ENCODE measurements at places on chromosomes 16 and 17.
A peak's percentile ranks its signal among the peaks of the same experiment; 100 is the strongest.

DNA sequence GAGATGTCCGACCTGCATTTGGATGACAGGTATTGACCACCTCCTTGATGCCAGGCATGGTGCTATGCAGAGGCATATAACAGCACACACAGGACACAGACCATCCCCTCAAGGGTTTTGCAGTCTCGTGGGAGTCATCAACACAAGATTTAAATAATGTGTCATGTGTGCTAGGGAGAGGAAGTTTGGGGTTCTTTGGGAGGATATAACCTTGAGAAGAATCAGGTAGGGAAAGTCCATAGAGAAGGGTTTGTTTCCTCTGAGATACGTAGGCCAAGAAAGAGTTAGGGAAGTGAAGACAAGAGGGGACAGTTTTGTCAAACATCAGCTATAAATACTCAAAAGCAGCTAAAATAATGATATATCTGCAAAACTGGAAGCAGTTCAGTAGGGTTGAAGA is 215.9 kb upstream of the RBFOX1 start:
- DNase-seq = no peak

DNA sequence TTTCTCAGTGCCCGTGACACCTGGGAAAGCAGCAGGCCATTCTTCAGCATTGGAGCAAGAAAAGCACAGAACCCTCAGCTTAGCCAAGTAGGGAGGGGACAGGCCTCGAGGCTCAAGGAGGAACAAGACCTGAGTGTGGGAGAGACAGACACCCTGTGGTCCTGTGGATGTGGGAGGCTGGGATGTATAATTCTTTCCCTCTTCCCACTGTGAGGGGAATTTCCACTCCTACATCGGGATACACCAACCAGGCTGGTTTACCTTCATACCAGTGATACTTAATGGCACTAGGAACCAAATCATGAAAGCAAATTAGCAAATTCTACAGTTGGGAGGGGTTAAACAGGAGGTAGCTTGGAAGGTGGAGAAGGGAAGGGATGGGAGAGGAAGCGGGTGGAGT is 41.7 kb downstream of the LYRM1 start:
- DNase-seq = no peak

DNA sequence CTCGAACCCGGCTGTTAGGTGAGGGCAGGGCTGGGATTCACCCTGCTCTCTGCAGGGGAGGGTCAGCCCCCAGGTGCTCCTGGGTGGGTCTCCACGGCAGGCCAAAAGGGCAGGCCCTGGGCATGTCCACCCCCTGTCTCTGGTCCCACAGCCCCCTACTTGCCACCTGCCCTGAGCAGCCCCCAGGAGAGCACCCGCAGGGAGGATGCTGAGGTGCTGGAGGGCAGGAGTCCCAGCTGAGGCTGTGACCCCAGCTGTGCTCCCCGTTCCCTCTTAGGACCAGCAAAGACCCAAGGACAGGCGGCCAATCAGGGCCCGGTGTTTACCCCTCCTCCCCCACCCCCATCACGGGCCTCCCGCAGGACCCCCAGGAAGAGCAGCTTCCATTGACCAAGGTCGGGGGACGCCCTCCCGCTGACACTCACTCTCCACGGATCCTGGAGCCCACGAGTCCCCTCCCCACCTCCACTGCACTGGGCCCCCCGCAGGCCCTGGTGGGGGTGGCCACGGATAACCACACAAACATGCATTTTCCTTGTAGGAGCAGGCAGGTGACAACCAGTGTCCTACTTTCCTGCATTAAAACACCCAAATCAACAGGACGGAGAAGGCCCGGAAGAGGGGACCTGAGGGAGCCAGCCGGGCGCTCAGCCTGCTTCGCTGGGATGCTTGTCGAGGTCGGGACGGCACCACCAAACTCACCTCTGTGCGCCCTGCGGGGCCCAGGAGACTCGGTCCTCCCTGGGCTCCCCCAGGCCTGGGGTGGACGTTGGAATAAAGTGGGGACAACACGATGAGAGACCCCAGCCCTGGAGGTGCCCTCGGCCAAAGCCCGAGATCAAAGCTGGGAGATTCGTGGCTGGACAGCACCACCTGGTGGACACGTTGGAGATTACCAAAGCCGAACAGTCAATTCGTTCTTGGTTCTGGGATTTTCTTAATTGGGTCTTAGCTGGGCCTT is 22.5 kb upstream of the ENPP7 start:
- peak; percentile 39 for DNase-seq

GRCh38 chr17:60534010-60534555 is 8.0 kb upstream of the APPBP2 start:
- DNase-seq = no peak

DNA sequence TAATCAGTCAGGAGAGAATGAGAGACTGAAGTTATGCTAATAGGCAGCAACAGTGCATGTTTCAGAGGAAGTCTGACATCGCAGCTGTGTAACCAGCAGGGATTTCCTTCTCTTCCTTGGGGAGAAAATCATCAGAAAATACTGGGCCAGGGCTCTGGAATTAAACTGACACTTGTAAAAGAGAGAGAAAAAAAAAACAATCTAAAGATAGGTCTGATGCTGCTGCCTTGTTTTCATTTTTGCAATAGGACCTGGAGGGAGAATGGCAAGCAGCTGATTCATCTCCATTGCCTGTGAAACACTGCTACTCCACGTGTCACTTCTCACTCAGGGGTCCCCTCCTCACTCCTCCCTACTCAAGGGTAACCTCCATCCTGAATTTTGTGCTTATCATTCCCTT is 17.7 kb upstream of the CORO6 start:
- DNase-seq = no peak

GRCh38 chr17:622356-622755 is 92.3 kb downstream of the VPS53 start:
- DNase-seq = no peak

DNA sequence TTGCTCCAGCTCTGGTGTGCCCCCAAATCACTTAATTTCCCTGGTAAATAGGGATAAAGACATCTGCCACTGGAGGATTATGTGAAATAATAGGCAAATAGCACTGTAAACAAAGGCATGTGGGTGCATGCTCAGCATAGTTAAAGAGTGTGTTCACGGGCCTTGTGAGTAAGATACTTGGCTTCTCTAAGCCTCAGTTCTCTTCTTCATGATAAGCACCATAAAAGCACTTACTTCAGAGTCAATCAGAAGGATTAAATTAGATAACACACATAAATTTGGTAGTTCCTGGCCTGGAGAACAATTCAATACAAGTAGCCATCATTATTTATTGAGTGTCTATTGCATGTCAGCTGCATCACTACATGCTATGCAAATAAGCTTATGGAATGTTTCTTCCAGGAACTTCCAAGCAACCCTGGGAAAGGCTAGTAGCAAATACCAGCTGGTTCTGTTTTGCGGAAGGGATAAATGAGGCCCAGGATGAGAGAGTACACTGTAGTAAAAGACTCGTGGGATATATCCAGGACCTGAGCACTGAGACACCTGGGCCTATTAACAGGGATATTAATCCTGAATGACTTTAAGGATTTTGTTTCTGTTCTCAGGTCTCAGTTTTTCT is 14.5 kb downstream of the CCL11 start:
- no peak for DNase-seq

- no peak for DNase-seq
Measured at GRCh38 chr17:81890447-81891302, 711 bp downstream of the ALYREF start.

DNA sequence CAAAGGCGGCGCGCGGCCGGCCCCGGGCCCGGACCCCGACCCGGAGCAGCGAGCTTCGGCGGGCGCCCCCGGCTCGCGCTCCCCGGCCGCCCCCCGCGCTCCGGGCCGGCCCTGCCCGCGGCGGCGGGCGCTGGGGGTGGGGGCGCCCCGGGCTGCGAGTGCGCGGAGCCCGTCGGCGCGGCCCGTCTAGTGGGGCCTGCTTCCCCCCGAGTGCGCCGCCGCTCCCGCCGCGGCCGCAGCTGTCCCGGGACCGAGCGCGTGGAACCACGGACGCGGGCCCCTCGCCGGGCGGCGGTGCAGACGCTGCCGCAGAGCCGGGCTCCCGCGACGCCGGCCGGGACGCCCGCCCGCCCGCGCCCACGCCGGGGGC is 308 bp downstream of the ADCY9 start:
- no peak for DNase-seq

DNA sequence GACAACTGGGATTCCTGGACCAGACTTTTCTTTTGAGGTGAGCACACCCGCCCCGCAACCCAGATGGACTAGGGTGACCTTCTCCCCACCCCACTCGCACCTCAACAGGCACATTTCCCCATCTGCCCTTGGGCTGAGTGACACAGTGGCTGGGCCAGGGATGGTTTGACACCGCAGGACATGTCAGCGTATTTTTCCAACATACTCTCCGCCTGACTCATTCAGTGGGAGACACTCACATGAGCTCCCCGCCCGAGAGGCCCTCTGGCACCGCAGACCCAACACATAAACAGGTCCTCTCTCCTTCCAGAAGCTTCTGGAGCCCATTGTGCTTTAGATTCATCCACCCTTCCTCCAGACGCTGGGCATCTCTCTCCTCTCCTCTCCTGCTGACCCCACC is 69.4 kb downstream of the ZDHHC7 start:
- DNase-seq = no peak

- DNase-seq = peak; percentile 18
Measured at GRCh38 chr16:55944377-55944802, 69.2 kb upstream of the CES5A start.

DNA sequence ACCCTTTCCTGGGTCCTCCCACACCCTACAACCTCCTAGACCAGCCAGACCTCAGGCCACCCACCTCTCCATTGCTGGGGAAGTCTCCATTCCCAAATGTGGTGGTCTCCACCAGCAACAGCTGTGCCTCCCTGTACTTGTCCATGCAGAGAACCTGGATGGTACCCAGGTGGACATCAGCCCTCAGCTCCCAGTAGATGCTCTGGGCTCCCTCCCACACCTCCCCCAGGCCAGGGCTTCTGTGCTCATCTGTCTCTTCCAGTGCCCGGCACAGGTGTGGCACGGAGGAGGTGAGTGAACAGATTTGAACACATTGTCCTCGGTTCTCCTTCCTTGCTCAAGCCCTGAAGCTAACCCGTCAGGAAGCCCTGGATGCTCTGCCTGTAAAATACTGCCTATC is 34.6 kb downstream of the LGALS9 start:
- DNase-seq = no peak

- DNase-seq = no peak
Measured at GRCh38 chr16:84927621-84928591, 83.4 kb downstream of the ZDHHC7 start.

- DNase-seq = peak; percentile 63
Measured at GRCh38 chr17:77772461-77772897, 186.0 kb upstream of the TNRC6C start.

DNA sequence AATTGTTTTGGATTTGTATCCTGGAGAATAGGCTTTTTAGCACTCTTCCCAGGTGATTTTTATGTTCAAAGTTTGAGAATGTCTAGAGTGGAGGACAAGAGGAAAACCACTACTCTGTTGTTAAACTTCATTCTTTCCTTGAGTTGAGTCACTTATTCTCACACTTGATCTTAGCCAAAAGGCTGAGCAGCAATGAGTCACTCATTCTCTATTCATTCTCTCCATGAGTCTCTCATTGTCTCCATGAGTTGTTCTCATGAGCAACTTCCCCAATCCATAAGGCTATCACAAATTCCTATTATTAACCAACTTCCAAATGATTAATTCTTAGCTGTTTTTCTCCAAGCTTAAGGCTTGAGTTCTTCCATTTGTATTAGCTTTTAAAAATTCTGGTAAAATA is 1393.3 kb downstream of the CDH8 start:
- DNase-seq = no peak

DNA sequence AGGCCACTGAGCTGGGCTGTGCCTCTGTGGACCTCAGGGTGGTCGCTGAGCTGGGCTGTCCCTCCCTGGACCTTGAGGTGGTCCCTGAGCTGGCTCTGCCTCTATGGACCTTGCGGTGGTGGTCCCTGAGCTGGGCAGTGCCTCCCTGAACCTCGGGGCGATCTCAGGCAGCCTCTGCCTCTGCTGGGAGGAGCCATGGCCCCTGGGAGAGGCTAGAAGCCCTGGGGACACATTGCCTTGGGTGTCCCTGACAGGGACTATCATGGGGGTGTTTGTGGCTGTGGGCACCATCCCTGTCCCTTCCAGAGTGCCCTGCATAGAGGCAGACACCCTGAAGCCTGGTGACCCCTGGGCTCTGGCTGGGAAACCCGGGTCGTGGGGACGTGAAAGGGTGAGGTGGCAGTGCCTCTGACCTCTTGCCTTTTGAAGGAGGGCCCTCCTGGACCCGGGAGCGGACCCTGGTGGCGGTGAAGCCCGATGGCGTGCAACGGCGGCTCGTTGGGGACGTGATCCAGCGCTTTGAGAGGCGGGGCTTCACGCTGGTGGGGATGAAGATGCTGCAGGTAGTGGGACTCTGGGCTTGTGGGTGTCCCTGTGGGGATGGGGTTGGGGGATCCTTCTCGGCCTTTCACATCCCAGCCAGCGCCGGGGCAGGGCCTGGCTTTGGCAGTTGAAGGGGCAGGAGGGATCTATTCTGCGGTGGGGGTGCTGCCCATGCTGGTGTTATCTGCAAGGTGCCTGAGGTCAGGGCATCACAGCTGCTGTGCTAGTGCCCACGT is 1.8 kb downstream of the NME4 start:
- no peak for DNase-seq

- no peak for DNase-seq
Measured at GRCh38 chr17:36938566-36939051, 1.3 kb downstream of the LHX1 start.
